ENCODE measurements at places on chromosomes 2 and 18.

GRCh38 chr2:200373231-200373630, 66.7 kb downstream of the SPATS2L start:
- DNase-seq: no peak

DNA sequence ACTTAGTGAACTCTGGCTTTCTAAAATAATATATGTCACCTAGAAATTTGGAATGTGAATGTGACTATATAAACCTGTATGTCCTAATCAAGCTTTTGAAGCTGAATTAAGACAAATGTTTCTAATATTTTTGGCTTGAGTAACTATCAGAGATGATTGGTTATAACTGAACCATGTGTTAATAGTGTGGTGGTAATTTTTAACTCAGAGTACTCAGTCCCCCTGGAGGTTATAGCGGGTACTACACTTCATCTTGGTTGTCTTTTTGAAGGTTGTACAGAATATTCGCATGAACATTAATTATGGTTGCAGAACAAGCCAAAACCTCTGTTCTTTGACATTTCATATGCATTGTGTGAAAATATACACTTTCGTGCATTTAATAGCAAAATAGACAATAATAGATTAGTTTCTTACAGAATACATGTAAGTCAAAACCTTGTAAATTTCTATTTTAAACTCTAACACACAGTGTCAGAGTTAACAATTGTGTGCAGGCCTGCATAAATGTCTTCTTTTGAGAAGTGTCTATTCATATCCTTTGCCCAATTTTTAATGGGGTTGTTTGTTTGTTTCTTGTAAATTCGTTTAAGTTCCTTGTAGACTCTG, 86.0 kb downstream of the OSBPL6 start:
- no peak for DNase-seq

DNA sequence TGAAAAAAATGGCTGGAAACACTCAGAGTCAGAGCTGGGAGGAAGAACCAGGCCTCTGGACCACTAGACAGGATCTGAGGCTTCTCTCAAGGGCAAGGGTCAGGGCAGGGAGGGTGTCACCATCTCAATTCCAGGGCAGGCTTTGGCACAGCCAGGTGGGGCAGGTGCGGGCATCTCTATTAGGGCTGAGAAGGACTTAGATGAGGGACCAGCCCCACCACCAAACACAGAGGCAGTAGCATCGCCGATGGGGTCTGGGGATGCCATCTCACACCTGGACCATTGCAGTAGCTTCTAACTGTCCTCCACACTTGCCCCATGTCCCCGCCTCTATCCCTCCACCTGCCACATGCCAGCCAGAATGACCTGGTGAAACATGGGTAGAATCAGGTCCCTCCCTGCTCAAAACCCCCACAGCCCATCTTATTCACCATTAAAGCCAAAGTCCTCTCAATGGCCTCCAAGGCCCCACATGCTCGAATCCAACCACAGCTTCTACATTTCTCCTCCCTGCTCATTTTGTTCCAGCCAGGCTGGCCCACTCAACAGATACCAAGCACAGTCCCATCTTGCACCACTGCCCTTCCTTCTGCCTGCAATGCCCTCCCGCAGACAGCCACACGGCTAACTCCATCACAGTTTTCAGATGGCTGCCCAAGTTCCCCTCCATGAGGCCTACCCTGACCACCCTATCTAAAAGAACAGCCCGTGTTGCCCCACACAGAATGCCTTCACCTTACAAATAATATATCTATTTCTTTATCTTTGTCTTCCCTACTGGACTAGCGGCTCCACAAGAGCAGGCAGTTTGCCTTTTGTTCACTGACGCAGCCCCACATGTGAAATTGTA, 177.4 kb downstream of the SMAD2 start:
- DNase-seq: no peak

- DNase-seq: no peak
Measured at GRCh38 chr2:37143974-37144373, 12.8 kb downstream of the EIF2AK2 start.

DNA sequence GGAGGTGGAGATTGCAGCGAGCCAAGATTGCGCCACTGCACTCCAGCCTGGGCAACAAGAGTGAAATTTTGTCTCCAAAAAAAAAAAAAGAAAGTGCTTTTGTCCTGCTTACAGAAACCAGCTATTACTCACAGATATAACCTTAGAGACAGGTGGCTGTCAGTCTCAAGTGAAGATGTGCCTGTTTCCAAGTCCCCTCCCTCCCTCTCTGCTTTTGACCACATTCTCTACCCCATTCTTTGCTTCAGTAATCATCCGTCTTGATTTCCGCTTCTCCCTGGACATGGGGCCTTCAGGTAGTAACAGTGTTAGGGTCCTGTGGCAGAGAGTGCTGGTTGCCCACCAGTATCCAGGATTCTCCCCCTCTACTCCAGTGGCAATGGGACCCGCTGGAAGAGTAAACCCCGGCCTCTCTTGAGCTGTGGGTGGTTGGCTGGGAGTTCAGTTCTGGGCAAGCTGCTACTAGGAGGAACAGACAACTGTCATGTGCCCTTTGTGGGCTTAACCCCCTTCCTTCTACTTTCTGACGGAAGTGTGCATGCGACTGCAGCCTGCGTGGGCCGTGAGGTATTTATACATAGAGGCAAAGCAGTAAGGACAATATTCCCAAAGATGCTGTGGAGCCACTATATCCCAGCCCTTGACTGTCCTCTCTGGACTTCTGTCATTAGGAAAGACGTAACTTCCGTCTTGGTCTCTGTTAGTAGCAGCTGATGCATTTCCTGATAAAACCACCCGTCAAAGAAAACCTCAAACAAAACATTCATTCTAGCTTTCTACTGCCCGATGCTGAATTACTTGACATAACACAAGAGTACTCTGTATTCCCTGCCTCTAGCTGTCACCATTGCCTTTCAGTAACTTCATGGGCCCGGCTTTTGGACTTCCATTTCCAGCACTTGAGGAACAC, 17.8 kb downstream of the PDCL3 start:
- no peak for DNase-seq

DNA sequence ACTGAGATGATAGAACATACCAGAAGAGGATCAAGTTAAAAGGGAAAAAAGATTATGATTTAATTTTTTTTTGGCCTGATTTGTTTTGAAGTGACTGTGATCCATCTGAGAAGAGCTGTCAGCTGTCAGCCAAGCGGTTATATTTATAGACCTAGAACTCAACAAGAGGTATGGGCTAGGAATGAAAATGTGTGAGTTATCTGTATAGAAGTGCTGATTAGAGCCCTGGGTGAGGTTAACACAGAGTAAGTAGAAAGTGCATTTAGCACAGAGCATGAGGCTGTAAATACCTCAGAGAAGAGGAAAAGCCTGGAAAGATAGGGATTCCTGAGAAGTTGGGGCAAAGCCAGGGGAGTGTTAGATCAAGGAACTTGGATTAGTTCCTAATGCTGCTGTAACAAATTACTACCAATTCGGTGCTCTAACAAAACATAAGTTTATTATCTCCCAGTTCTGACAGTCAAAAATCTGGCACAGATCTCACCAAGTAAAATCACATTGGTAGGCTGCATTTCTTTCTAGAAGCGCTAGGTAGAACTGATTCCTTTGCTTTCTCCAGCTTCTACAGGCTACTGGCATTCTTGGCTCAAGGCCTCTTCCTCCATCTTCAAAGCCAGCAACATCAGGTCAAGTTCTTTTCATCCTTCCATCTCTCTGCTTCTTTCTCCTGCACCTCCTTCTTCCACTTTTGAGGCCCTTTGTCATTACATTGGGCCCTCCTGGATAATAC, 197.4 kb upstream of the SPHKAP start:
- DNase-seq: no peak

DNA sequence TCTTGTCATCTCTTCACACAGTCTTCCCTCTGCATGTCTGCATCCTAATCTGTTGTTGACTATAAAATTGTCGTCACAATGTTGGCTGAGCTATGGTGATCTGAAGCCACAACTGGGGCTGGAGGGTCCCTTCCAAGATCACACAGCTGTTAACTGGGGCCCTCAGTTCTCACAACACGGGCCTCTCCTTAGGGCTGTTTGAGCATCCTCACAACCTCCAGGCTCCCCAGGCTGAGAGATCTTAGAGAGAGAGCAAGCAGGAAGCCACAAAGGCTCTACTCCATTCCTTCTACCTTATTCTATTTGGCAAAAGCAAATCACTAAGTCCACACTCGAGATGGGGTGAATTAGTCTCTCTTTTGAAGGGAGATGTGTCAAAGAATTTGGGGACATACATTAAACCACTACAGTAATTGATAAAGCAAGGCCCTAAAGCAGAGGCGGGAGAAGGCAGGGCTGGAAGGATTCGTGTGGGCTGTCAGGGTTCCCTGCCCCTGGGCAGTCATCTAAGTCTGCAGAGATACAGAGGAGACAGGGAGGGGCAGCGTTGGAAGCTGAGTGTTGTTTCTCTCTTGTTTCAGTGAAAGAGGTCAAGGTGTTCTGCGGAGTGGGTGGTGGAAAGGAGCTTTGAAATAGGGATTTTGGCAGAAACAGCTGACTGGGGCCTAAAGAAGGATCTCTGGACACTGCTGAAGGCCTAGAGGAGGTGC, 15.9 kb downstream of the MYO7B start:
- no peak for DNase-seq

DNA sequence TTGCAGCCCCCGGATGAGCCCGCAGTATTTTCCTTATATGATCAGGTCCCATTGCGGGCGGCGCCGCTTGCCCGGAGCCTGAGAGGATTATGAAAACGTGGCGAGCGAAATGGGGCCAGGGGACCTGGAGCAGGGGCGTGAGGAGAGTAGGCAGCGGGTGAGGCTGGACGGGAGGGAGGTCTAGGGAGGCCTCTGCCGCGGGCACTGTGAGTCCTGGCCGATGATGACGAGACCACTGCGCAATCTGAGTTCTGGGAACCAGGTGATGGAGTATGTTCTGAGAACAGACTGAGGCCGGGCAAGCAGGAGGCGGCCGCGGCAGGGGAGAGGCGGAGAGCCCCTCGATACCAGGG, 790 bp upstream of the ACAA2 start:
- DNase-seq: no peak

DNA sequence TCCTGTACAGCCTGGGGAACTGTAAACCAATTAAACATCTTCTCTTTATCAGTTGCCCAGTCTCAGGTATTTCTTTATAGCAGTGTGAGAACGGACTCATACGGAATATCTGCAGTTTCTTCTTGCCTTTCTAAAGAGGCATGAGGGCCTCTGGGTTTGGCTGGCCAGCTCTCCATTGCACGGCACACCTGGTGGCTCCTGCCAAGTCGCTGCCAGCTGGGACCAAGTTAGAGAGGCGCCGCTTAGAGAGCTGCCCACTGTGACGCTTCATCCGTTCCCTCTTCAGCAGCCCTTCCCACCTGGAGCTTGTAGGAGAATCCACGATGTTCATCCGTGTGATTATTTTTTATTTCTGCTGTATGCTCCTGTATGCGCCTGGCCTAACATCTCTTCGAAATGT, 195.4 kb downstream of the TWIST2 start:
- no peak for DNase-seq

- no peak for DNase-seq
Measured at GRCh38 chr2:179751163-179751809, 110.1 kb downstream of the ZNF385B start.

- DNase-seq: no peak
Measured at GRCh38 chr2:121816797-121817196, 61.3 kb downstream of the TSN start.

DNA sequence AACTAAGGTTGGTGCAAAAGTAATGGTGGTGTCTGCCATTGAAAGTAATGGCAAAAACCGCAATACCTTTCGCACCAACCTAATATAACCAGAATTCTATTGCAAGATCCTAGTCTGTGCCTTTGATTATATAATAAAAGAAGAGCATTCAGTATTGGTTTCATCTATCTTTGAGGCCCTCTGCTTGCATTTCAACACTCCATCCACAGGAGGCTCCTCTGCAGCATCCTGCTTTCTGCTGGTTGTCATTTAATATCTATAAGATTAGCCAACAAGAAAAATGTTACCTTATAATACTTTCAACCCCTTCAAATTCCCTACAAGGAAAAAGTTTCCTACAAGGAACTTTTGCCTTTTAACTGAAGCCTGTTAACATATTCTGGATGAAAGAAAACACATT, 139.2 kb downstream of the CDCA7 start:
- no peak for DNase-seq

DNA sequence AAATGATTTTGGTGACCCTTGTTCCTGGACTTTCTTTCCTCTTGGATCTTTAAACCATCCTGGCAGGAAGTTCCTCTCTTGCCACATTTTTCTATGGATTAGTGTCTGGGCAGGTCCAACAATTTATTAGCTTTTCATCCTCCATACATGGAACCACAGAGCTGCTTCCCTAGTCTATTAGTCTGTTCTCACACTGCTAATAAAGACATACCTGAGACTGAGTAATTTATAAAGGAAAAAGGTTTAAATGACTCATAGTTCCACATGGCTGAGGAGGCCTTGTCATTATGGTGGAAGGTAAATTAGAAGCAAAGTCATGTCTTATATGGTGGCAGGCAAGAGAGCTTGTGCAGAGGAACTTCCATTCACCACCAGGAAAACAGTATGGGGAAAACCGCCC, 122.9 kb downstream of the DDX1 start:
- no peak for DNase-seq

GRCh38 chr18:13120983-13121441, 97.5 kb upstream of the LDLRAD4 start:
- DNase-seq: no peak

GRCh38 chr2:120425014-120425413, 79.1 kb downstream of the INHBB start:
- no peak for DNase-seq

DNA sequence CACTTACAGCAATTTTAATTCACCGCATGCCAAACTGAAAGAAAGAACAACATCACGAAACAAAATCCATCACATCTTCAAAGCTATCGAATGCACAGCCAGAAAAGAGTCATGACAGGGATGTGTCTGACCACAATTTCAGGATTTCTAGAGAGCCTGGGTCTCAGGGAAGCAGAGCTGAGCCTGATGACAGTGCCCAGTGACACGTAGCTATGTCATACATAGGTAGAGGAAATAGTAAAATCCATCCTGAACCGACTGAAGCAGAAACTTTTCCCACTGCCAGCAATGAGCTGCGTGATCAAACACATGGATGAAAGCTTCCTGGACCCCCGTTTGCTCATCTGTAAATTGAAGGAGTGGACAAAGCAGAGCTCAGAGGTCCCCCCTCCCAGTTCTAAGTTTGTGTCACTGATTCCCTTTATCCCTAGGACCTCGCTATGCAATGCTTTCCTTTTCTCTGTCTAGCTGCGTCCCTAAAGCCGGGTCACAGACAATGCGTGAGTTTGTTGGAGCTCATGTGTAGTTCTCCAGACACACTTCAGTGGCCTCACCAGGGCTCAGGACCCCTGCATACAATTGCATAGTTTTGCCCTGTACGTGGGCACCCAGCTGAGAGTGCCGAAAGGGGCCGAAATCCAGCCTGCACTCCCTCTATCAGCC, 37.6 kb downstream of the CCBE1 start:
- no peak for DNase-seq

DNA sequence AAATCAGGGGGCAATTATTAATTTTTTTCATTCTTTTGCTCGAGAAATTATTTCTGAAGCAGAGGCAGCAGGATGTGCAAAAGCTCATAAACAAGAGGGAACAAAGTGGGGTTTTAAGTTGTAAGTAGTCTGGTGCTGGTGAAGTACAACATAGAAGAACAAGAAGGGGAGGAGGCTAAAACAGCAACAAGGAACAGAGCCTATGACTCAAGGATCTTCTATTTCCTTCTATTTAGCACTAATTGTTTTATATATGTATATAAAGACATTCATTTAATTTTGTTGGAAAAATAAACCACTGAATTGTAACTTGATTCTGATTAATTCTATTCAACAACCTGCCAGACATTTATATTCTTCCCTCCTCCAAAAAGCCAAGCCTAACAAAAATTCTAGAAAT, 35.0 kb downstream of the YES1 start:
- no peak for DNase-seq

Data from stimulated activated CD8-positive, alpha-beta memory T cell treated with anti-CD3 and anti-CD28 coated beads, Interleukin-4, amount 100 ng/mL, for 1 hour (primary cell).